Astrocyte of the cerebellum (primary cell): ENCODE measurements at places on chromosomes 2 and 18.
A peak's percentile ranks its signal among the peaks of the same experiment; 100 is the strongest.

DNA sequence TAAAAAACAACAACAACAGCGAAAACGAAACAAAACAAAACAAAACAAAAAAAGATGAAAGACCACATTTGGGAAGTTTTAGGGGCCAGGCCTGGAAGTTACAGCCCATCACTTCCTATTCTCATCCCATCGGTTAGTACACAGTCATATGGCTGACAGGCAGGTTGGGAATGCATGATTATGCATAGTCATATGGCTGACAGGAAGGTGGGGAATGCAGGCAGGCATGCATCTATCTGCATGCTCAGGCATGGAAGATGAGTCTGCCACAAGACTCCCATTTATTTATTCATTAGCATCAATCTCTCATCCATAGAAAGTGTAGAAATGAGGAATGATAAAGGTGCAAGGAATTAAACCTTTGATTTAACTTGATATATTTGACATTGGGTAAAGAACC is 325.3 kb upstream of the MEX3C start:
- DNase-seq = no peak

GRCh38 chr2:127640082-127641072 is 5.6 kb upstream of the GPR17 start:
- DNase-seq = no peak

GRCh38 chr2:1997409-1997808 is 253.1 kb upstream of the PXDN start:
- DNase-seq = peak; percentile 33

DNA sequence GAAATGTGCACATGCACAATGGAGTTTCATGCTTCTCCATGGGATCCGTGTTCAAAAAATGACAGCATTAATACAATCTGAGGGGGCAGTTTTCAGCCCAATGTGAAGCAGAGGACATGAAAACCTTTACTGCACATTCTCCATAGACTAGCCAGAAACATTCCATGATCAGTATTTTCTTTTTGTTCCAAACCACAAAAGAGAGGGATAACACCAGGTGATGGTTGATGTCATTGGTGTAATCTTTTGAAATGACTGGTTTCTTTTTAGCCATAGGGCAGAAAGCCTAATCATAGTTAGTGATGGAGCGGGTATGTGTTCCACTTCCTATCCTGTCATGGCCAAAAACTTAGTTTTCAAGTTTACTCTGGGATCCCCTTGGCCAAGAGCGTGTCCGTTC is 1.8 kb upstream of the KYNU start:
- DNase-seq = no peak

GRCh38 chr2:112942654-112943002 is 31.7 kb downstream of the IL37 start:
- DNase-seq = no peak

DNA sequence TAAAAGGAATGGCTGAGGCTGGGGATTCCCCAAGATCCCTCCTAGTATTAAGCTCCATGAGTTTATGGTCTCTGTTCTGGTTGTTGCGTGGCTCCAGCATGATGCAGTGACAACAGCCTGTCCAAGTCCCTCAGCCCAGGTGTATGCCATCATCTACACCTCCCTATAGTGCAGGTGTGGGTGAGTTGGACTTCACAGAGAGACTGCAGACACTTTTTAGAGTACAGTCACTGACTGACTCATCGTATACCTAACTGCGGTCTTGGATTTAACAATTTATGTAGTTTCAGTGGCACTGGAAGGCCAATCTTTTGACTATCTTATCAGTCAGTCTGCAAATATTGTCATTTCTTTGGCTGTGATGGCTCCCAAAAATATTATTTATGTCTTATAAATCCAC is 415.0 kb downstream of the TMX3 start:
- DNase-seq = no peak

DNA sequence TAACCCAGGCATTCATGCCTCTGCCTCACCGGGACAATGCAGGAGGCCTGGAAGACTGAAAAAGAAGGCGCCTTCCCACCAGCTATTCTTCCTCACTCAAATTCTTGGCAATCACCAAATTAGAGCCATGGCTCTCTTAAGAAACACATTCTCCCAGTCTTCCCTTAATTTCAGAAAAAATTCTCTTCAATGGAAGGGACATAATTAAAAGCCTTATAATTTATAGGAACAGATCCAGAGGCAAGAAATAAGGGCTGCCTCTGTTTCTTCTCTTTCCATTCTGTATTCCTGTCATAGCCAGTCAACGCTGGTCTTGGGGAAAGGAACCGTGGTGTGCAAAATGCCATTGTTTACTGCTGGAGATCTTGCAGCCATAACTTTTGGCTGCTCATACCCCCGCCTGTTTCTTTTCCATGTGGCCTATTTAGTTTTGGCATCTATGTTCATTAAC is 32.8 kb downstream of the DTNA start:
- no peak for DNase-seq
